ENCODE measurements at places on chromosomes 16 and 17.

DNA sequence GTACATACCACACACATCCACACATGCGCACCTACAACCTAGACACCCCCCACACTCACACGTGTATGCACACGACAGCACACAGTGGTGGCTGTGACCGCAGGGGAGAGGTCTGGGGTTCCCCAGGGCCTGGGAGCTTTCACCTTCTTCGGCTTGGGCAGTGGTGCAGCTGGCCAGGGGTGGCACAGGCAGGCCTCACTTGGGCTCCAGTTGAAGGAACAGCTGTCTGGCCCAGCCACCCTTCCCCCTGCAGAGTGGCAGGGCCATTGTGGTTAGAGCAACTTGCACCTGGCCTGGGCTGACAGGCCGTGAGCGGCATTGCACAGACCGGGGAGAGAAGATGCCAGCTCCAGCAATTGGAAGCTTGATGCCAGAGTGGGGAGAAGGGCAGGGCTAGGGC is 114.5 kb upstream of the GSE1 start:
- no peak for DNase-seq

- DNase-seq = no peak
Measured at GRCh38 chr17:81171941-81172340, 5.9 kb upstream of the AATK start.

DNA sequence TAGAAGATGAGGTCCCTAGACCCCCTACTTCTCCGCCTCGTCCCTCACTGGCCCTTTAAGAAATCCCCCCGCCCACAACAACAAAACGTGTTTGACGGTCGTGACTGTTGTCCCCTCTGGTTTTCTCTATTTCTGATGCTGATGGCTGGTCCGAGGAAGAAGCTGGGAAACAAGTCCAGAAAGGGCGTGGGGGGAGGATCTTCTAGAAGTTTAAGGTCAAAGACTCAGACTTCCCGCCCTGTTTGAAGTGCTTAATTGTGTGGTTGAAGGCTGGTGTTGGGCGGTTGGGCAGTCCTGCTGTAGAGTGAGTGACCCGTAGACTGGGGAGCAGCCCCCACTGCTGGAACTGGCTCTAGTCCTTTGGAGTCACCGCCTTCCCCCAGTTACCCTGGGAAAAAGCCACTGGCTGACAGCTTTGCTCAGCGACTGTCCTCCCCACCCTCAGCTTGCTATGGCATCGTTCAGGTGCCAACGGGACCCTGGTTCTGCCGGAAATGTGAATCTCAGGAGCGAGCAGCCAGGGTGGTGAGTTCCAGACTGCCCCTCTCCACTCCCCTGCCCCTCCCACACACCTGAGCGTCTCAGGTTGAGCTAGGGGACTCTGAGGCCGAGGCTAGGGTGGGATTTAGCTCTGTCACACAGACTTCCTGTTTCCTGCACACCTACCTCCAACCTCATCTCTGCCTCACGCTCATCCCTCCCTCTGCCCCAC is 1.6 kb downstream of the MLLT6 start:
- no peak for DNase-seq

- no peak for DNase-seq
Measured at GRCh38 chr16:52812678-52813556, 239.8 kb downstream of the CHD9NB start.

DNA sequence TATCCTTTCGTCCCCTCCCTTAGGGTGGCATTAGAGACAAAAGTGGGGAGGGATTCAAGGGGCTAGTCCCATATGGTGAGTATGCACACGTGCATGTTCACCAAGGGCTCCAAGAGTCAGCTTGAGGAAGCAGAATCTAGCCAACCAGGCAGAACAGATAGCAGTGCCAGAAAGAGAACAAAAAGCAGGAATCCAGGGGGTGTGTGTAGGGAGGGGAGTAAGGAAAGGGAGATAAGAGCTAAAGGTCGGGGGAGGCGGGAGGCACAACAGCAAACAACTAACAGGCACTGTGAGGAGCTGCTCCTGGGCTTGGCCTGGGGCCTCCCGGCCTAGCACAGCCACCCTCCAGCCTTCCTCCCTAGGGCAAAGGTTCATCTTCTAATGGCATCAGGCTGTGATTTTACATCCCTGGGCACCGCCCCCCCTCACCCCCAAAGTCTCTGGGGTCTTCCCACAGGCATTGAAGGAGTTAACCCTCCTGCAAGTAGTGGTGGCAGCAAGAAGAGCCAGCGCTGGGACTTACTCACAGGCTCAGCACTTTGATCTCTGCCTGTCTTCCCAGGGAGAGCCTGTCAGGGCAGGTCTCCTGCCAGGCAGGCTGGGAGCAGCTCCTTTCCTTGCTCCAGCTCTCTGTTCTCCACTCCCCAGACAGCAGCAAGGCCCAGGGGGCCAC is 12.4 kb upstream of the SUPT4H1 start:
- DNase-seq = no peak

DNA sequence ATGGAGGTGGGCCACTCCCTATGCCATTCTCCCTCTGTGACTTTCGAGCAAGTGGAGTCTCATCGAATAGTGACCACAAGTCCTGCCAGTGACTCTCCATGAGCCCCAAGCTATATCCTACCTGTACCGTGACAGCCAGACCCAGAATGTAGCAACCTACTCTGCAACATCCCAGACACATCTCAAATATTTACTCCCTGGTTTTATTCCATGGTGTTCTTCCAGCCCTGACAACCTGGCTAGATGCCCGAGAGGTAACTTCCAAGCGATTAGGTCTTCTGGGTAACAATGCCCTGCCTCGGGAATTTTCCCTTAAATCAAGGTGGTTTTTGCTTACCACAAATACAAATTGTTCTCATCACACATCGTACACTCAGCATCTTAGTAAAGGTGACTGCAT is 211.7 kb downstream of the ZFHX3 start:
- no peak for DNase-seq

GRCh38 chr17:40460604-40460967 is 17.3 kb downstream of the IGFBP4 start:
- no peak for DNase-seq

GRCh38 chr17:49753959-49754391 is 10.0 kb downstream of the FAM117A start:
- DNase-seq = no peak

- no peak for DNase-seq
Measured at GRCh38 chr16:74625500-74626350, 18.8 kb upstream of the GLG1 start.

DNA sequence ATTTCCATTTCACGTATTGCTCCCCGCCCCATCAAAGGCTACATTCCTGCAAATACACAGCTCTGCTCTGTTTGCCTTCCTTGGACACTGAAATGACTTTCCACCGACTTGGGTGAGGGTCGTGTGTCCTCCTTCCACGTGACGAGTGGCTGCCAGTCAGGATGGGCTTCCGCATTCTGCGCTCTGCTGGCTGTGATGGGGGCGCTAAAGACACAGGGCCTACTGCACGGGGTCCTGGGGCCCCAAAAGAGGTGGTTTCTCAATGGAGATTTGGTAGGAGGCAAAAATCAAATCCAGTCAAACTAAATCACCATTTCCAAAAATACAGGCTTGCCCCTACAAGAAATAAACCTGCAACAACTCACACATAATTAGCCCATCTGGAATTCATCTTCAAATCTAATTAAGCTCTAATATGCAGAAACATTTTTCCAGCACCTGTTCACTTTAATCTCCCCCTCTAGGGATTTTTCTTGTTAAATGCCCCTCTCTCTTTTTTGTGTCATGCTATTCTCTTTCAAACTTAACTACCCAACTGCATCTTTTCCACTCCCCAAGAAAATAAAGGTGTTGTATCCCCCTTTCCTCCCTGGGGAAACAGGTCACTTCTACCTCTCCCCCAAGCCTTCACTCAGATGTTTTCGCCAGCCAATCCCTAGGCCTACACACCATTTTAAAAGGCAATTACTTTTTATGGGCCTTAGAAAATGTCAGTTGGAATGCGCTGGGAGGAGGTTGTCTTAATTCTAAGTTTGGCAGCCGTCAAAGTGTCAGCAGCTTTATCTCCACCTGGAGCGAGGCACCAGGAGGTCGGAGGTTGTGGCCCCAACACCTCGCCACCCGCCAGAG is 21.9 kb upstream of the FAAP100 start:
- DNase-seq = no peak

DNA sequence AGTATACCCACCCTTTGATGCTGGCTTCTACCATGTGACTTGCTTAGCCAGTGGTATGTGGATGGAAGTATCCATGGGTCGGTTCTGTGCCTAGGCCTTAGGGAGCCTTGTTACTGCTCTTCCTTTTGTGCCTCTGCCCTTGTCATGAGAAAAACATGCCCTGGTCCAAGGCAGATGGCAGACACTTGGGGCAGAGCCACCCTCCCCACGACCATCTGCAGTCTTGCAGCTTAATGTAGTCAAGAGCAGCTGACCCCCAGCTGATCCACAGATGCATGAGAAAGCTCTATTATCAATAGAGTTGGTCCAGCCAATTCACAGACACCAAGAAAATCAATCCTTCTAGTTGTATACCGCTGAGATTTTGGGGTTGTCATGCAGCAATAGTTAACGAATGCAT is 95.7 kb downstream of the SLC39A11 start:
- no peak for DNase-seq

GRCh38 chr17:82831818-82832200 is 8.0 kb downstream of the ZNF750 start:
- DNase-seq = no peak

GRCh38 chr17:68628576-68628957 is 27.4 kb upstream of the FAM20A start:
- DNase-seq = no peak

DNA sequence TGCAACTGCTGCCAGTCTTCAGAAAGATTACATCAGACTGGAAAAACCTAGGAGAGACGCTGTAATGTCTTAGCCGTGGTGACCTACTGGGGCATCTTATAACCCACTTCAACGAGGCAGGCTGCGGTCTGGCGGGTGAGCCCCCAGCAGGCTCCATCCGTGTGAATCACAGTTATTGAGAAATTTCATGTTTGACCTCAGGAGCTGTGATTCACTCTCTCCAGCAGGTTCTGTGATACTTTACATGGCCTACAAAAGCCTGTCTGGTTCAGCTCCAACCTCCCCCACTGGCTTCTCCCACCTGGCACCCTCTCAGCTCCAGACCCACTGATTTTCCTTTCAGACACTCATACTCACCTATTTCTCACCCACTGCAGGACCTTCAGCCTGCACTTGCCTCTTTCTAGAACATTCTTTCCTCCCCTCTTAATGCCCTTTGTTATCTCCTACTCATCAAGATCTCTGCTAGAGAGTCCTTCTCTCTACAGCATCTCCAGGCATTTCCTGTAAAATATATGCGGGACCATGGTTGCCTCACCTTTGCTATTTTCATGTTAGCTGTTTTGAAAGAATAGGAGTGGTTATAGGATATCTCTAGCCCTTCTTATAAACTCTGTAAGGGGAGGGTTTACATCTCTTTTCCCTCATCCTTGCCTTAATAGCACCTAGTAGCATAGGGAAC is 227.9 kb downstream of the MAF start:
- no peak for DNase-seq

DNA sequence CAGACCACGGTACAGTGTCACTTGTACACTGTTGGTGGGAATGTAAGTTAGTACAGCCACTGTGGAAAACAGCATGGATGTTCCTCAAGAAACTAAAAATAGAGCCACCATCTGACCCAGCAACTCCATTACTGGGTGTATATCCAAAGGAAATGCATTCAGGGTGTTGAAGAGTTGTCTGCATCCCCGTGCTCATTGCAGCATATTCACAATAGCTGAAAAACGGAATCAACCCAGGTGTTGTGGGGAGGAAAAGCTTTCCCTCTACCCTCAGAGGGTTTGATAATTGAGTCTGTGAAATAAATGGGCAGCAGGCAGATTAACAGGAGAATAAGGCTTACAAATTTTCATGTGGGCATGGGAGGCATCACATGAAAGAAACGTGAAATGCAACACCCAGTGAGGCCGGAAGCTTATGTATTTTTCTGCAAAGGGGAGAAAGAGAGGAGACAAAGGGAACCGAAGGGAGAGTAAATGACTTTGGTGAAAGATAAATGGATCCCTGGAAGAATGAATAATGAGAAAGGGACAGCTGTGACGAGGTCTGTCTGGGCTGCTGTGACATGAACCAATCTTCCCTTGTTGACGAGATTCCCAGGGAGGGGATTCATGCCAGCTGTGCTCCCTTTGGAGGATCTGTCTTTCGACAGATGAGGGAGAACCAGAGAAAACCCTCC is 106.2 kb downstream of the KCNJ12 start:
- no peak for DNase-seq

DNA sequence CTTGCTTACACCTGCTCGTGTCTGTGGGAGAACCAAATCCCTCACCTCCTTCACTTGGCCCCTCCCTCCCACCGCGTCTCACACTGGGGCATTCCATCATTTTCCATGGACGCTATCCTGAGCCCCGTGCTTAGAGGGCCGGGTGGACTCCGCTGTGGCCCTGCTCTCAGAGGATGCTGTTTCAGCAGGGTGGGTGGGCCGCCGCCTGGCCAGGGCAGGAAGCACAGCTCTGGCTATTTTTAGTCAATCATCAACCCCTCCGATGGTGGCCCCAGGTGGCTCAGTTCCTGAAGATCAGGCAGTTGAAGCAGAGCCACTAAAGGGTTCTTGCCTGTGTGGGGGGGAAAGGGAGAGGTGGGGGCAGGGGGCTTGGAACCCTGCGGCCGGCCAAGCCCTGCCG is 230.3 kb downstream of the ENGASE start:
- DNase-seq = no peak

DNA sequence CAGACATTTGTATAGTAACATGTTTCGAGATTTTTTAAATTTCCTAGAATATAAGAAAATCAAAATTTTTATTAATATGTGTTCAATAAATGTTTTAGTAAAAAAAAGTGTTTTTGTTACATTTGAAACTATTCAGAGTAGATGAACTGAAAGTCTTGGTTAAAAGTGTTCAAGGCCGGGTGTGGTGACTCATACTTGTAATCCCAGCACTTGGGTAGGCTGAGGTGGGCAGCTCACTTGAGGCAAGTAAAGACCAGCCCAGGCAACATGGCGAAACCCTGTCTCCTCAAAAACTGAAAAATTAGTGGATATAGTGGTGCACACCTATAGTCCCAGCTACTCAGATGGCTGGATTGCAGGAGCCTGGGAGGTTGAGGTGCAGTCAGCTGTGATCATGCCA is 16.8 kb upstream of the PHKG2 start:
- DNase-seq = no peak

- no peak for DNase-seq
Measured at GRCh38 chr16:57680842-57681375, 12.8 kb downstream of the ADGRG3 start.

- DNase-seq = no peak
Measured at GRCh38 chr17:63035271-63035670, 69.2 kb downstream of the TANC2 start.

- no peak for DNase-seq
Measured at GRCh38 chr17:65918500-65918899, 273.4 kb downstream of the CEP112 start.
